NCI-H460 (cell line): ENCODE measurements at places on chromosomes 5 and 9. TPM values are rescaled to one million over a fixed set of nuclear protein-coding genes. Genes with fewer than 3 reads are reported as not detected.

Gene SPINK7
- not detected in 2 replicates for total RNA-seq

Gene IL7R
- total RNA-seq, result not detected in 2 replicates

Gene ZDHHC11B
- total RNA-seq, result 0.26 and 0.42 TPM in 2 replicates

Gene N4BP3
- 0.27 and 0.38 TPM in 2 replicates for total RNA-seq

Gene ORM1
- total RNA-seq, result not detected in 2 replicates

Gene LNPEP
- total RNA-seq, result 34.6 and 36.3 TPM in 2 replicates

- DNase-seq, result no peak
Measured at GRCh38 chr5:133155326-133155969, 103.6 kb downstream of the HSPA4 start.

GRCh38 chr9:130139251-130139650 is 33.0 kb upstream of the NCS1 start:
- no peak for DNase-seq

- no peak for DNase-seq
Measured at GRCh38 chr5:2691530-2691929, 59.9 kb downstream of the IRX2 start.

- no peak for DNase-seq
Measured at GRCh38 chr5:62521319-62521718, 57.3 kb upstream of the LRRC70 start.

DNA sequence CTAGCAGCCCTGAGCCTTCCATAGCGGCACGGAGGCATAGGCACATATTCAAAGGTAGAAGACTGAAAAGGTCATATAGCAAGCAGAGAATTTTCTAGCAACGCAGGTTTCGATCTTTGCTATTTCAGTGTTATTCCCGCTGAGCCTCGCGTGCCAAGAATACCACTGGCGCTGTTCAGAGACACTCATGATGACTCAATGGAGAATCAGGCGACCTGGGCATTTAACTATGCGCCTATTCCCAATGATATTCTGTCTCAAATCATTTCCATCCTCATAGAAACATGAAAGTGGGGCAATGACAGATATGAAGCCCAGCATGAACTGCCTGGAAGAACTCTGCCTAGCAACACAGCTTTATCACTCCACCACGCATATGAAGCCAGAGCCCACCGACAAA is 59.9 kb downstream of the EFNA5 start:
- no peak for DNase-seq
